ENCODE measurements at places on chromosomes 4 and X.

DNA sequence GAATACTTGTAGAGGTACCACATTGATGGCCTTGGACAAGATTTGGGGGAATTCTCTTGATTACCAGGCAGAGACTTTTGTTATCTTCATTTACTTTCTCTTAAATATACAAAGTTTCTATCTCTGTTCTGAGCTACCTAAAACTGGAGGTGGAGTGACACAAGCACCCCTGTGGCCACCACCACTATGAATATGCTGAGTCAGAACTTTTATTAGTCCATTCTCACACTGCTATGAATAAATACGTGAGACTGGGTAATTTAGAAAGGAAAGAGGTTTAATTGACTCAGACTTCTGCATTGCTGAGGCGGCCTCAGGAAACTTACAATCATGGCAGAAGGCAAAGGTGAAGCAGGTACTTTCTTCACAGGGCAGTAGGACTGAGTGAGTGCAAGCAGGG, 67.1 kb downstream of the RTL3 start:
- DNase-seq: no peak

DNA sequence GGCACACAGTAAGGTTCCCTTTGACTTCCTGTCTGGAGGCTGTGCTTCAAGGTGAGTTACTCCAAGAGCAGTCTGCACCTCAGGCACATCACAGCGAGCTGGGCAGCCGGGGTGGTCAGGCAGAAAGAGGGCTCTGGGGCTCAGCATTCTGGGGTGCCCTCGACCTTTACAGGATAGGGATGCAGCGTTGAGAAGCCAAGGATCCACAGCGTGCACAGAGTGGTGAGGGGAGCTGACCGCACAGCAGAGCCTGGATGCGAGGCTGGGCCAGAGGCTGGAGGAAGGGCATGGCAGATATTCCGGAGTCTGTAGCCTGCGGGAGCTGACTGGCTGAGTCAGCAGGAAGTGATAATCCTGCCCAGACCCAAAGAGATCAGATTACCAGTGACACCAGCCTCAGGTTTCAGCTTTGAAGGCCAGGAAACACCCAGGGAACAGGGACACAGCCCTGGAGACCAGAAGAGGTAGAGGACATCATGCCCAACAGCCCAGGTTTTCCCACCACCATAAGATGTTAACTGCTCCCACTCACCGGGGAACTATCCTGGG, 38.4 kb upstream of the PDLIM3 start:
- DNase-seq: peak; percentile 74

- no peak for DNase-seq
These were observed 109.9 kb downstream of the WDFY3 start for GRCh38 chr4:84856468-84857049.

DNA sequence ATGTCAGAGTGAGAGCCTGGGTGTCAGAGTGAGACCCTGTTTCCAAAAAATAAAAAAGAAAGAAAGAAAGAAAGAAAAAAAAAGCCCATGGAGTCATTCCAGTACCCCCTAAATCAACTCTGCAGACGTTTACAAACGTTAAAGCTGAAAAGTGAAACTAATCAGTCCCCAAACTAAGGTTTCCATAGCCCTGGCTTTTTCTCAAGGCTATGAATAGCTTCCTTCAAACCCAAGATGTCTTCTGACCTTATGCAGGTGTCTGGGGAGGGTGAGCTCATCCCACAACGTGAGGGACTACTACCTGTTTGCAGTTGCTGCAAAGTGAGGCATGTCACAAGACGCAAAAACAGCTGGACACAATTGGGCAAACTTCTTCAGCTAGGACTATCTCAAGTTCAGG, 144.0 kb downstream of the SH3KBP1 start:
- DNase-seq: no peak

GRCh38 chrX:103747163-103747562, 29.5 kb upstream of the PLP1 start:
- DNase-seq: no peak

GRCh38 chr4:185205697-185206342, 2.0 kb upstream of the CFAP97 start:
- DNase-seq: no peak

- no peak for DNase-seq
These were observed 46.5 kb downstream of the CWH43 start for GRCh38 chr4:49032440-49033161.

- DNase-seq: no peak
These were observed 70.1 kb upstream of the TMLHE start for GRCh38 chrX:155682834-155683233.

DNA sequence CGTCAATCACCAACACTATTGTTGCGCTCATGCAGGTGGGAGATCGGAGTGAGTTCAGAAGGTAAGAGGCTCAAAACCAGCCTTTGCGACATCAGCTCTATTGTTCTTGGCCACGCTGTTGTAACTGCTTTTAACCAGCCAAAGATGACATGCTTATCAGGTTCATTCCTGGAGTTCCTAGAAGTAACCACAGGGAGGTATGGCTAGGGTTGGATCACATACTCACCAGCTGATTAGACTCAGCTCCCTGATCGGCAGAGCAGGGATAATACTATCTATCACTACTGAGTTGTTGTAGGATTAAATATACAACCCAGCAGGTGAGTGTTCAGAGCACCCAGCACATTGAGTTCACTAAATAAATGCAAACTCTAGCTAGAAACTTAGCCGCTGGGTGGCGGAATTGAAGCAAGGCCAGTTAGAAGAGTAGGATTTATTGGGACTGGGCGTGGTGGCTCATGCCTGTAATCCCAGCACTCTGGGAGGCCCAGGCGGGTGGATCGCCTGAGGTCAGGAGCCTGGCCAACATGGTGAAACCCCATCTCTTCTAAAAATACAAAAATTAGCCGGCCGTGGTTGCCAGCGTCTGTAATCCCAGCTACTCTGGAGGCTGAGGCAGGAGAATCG, 12.4 kb downstream of the SLC34A2 start:
- DNase-seq: no peak

DNA sequence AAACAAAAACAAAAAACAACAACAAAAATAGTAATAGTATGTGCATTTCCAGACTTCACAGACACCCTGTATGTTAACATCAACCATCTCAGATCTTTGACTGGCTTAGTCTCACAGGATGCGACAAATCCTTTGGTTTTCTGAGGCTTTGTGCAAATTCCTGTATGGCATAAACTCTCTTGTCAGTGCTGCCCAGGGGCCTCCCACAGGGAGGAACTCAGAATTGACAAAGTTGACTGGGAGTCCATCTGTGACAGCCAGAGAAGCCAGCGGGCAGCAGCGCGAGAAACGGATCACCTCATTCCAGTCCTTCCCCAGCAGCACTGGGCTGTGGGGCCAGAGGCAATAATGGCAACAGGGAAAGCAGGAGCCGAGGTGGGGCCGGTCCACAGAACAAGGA, 19.1 kb upstream of the DDX3X start:
- no peak for DNase-seq

DNA sequence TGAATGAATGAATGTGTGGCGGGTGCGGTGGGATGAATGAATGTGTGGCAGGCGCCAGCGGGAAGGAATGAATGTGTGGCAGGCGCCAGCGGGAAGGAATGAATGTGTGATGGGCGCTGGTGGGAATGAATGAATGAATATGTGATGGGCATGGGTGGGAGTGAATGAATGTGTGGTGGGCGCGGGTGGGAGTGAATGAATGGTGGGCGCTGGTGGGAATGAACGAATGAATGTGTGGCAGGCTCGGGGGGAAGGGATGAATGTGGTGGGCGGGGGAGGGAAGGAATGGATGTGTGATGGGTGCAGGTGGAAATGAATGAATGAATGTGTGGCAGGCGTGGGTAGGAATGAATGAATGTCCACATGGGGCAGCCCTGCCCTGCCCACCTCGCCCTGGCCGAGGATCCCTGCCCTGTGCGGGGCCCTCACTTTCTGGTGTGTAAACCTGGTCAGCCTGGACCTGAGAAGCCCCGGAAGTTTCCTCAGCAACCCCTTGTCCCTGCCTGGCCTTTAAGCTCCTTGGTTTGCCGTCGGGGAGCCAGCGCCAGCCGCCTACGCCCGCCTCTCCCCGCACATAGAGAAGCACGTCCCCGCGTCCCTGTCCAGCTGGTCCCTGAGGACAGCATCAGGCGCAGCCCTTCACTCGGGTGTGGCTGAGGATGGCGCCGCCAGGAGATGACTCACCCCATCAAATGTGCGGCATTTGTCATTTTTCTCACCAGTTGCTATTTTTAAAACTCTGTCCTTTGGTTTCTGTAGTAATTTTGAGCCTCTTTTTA, 112.8 kb upstream of the LRPAP1 start:
- no peak for DNase-seq

DNA sequence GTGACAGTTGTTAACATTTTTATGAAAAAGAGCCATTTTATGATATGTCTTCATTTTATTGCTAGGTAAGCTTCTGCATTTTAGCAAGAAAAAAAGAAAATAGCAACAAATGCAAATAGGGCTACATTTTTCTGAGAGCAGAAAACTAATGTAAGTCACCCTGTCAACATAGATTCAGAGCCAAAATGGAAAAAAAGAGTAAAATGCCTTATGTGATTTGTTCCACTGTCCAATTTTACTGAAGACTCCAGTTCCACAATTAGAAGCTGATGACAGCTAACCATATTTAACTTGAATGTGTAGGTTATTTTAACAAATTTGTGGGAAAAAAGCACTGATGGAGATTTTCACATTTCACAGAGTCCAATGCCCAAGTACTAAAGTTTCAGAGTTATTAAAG, 772.3 kb downstream of the FAT4 start:
- no peak for DNase-seq

DNA sequence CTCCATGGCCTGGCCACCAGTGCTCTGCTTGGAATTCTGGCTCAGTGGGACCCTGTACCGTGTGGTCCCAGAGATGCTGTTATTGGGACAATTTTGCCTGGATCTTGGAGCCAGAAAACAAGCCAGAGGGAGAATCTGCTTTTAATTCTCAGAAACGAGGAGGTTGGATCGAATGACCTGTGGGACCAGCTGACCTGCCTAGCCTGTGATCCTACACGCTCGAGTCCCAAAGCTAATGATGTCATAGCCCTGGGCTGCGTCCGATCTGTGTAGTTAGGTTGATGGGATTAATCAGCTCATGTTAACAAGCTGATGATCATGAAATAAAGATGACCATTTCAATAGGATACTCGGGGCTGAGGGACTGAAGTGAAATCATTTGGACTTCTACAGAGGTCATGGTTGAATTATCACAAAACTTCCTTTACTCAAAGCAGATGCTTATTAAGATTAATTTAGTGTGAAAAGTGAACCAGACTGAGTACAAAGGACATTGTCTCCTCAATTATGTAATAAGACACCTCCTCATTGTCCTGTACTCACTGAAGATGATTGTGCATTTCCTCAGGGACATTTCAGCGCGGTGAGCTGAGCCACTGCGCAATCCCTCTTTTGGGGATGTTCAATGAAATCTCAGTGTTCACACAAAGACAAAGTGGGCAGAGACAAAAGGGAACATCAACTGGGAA, 51.9 kb upstream of the STX18 start:
- no peak for DNase-seq

- DNase-seq: no peak
These were observed 126.3 kb downstream of the GPAT3 start for GRCh38 chr4:83662204-83662603.

GRCh38 chrX:131841496-131842437, 181.3 kb upstream of the STK26 start:
- no peak for DNase-seq

DNA sequence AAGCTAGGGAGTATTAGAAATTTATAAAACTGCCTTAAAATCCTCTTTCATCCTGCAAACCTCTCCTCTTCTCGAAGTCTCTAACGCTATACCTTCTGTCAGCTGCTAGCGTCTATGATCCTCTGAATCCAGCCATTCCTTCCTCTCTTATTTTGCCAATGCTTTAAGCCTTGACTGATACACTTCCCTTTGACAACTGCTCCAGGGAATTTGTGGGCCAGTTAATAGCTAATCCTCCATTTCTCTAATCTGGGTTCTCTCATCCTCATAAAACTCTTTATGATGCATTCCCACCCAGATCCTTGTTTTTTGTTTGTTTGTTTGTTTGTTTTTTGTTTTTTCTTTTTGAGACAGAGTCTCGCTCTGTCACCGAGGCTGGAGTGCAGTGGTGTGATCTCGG, 293.6 kb upstream of the PUDP start:
- DNase-seq: no peak

DNA sequence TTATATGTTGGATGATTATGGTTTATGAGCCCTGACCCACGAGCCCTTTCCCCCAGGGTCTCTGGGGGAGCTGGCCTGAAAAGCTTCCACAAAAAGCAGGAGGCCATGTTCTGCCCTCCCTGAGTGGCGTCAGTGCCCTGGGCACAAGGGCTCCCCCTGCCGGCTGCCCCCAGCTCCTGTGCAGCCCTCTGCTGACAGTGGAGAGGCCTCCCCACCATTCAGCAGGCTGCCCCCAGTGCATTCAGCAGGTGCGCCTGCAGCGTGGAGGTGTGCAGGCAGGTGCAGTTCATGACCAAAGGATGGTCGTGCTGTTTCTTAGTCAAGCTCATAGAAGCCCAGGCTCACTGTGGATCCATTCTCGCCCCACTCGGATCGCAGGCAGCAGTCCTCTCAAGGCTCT, 12.5 kb upstream of the S100P start:
- DNase-seq: no peak

GRCh38 chr4:94032754-94033153, 174.9 kb upstream of the SMARCAD1 start:
- no peak for DNase-seq

DNA sequence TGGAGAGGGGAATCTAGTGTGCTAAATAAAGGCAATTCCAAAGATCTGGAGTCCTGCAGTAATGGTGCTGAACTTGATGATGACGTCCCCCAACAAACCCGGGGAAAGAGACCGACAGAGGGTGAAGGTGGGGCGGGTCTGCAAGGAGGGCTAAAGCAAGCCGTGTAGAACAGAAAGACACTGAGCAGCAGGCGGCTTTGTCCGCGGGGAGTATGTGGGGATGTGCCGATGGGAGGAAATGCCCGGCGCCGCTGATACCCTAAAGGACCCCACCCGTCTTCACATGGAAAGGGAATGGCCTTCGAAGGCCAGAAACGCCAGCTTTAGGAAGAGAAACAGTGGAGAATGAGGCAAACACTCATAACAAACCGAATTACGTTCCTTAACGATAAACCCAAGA, 528.9 kb downstream of the ZNF674 start:
- DNase-seq: no peak

DNA sequence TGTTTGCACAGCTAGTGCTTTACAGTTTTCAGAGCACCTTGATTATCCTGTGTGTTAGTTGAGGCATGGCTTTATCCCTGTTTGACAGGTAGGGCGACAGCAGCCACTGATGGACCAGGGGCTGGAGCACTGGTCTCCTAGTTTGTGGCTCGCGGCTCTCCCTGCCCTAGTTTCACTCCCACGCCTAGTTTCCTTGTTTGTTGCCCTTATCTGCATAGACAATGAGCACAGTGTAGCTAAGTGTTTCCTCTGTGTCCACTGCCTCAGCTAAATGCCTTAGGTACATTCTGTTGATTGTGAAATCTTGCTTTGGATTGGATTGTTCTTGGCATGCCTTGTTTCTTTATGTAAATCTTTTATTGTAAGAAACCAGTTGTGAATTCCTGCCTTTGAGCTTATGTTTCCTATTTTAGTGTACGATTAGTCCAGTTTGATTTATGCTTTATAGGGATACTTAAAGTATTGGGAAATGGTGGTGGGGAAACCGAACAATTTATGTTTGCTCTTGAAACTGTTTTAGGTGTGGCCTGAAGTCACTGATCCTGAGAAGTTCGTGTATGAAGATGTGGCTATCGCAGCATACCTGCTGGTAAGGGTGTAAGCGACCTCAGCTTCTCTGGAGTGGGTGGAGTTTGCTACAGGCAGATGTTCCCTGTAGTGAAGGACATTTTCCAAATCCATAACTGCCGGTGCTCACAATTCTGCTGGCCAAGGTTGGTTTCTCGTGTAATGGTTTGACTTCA, 11.0 kb downstream of the TRMT44 start:
- DNase-seq: no peak

- DNase-seq: peak; percentile 19
These were observed 3.1 kb downstream of the TNMD start for GRCh38 chrX:100587861-100588260.

- no peak for DNase-seq
These were observed 17.1 kb downstream of the MSANTD1 start for GRCh38 chr4:3266076-3266475.

Measured in NCI-H2029 treated with DMSO at 0.1 percent for 48 hours (cell line).